Mucosa of gallbladder (tissue), 1 donor: ENCODE measurements at places on chromosomes 5 and 9. TPM values are rescaled to one million over a fixed set of nuclear protein-coding genes. Genes with fewer than 3 reads are reported as not detected.

DNA sequence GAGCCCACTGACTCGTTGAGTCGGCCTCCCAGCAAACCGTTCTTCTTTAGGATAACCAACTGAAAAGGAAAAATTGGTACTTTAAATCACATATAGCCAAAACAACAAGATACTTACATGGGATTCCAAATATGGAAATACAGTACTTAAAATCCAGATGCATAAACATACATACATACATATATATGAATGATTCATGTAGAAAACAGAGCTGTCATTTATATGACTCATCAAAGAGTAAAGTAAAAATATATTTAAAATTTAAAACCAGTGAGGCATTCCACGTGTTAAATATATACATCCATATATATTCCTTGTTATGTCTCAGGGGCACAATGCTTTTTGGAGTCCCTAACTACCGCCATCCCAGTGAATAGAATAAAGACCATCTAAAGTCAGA lies 36.7 kb downstream of the DMGDH start:
- no peak for DNase-seq

- no peak for DNase-seq
These were observed 516.1 kb downstream of the EFNA5 start for GRCh38 chr5:107154593-107154992.

IL3 gene
- not detected for total RNA-seq

- DNase-seq, result no peak
These were observed 32.8 kb downstream of the RANBP17 start for GRCh38 chr5:170894665-170895064.

- DNase-seq, result no peak
These were observed 935.9 kb upstream of the COX7C start for GRCh38 chr5:85681871-85682270.

- no peak for DNase-seq
These were observed 497.4 kb upstream of the CYLC2 start for GRCh38 chr9:102497709-102498108.

DNA sequence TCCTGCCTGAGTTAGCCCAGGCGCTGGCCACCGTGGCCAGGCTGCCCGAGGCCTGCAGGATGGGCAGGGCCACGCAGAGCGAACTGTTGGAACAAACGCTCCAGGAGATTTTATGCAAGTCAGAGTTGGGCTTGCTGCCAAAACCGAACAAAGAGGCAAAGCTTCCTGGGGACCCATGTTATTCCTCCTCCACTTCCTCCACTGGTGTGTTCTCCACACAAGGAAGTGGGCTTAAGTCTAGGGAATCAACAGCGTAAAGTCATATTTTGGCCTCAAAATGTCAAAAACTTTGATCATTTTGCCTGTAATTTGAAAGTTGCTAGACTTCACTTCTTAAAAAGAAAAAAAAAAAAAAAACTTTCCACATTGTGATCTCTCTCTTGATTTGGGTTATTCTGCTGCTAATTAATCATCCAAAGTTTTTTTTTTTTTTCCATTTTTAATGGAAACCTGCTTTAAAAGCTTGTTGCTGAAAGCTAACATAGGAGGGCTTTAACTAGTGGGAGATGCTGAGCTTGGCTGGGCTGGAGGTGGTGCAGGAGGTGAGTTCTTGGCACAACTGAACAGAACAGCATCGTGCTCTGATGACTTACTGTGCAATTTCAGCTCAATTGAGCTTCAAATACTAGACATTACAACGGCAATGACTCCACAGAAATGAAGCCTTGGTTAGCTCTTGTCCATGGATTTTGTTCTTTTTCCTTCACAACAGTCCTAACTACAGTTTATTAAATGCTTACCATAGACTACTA lies 73.0 kb downstream of the PTPDC1 start:
- peak; percentile 85 for DNase-seq

DNAH5 gene
- 1.8 TPM for total RNA-seq

GRCh38 chr5:21856987-21857386 lies 996.2 kb downstream of the CDH12 start:
- no peak for DNase-seq

AJM1 gene
- total RNA-seq, result 19.4 TPM
